ENCODE measurements at places on chromosomes 13 and 19.

DNA sequence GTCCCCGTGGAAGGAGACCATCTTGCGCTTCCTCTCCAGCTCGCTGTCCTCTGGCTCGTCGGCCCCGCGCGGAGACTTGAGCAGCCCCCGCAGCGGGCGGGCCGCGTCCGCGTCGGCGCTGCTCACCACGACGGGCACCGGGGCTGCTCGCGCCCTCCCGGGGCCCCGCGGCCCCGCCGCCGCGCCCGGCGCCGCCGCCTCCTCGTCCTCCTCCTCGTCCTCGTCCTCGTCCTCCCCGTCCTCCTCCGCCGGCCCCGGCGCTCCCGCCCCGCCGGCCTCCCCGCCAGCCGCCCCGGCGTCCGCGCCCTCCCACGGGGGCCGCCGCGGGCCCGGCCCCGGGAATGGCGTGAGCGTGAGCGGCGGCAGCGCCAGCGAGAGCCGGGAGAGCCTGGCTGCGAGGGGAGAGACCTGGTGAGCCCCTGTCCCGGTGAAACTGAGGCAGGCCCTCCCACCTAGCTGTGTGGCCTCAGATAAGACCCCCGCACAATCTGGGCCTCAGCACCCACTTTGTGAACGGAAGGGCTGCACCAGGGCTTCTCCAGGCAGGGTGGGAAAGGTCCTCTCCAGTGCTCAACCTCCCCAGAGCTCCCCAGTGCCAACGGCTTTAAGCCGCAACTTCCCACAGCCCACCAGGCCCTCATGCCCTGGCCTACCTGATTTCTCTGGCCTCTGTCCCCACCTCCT is 17.8 kb downstream of the LMTK3 start:
- no peak for DNase-seq

- DNase-seq: no peak
Measured at GRCh38 chr19:17243211-17243829, 2.4 kb downstream of the NR2F6 start.

DNA sequence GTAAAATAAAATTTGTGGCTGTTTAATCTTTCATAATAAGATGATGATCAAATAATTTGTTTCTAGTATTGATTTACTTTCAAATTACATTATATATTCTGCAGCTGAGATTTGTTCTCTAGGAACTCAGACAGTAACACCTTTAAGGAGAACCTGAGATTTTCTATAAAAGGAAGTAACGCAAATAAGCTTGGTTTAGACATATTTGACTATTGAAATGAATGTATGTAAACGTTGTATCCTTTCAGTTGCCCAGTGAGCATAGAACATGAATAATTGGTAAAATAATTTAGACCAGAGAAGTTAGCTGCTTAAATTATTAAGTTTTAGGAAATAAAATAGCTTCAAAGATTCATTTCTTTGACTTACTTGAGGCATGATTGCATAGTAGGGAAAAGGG is 3.1 kb downstream of the CDK8 start:
- DNase-seq: no peak

- DNase-seq: no peak
Measured at GRCh38 chr13:79406597-79406908, 498 bp upstream of the RBM26 start.

- DNase-seq: no peak
Measured at GRCh38 chr19:44005973-44006372, 3.2 kb downstream of the ZNF230 start.

- DNase-seq: no peak
Measured at GRCh38 chr13:97185291-97185690, 36.8 kb upstream of the MBNL2 start.
